Stimulated activated naive CD4-positive, alpha-beta T cell (primary cell): ENCODE measurements at places on chromosomes 11 and 22.

GRCh38 chr11:124211321-124211720 is 28.2 kb downstream of the OR10D3 start:
- DNase-seq = no peak

DNA sequence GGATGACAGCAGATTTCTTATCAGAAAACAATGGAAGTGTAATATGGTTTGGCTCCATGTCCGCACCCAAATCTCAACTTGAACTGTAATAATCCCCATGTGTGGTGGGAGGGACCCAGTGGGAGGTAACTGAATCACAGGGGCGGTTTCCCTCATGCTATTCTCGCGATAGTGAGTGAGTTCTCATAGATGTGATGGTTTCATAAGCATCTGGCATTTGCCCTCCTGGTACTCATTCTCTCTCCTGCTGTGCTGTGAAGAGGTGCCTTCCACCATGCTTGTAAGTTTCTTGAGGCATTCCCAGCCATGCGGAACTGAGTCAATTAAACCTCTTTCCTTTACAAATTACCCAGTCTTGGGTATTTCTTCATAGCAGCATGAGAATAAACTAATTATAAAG is 81.0 kb upstream of the SCUBE2 start:
- DNase-seq = no peak

DNA sequence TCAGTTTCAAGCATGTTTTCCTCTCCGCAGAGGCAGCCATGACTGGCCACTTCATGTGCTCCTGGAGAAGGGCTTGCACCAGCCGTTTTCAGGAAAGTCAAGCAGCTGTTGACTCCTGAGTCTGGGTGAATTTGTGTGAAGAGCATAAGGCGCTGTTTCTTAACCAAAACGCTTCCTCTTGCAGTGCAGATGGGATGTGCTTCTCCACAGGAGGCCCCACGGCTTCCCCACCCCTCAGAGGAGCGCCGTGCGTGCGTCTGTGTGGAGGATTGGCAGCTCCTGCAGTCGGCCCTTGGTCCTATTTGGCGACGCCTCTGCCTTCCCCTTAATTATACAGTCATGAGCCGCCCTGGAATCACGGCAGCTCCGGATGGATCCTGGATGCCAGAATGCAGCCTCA is 54.1 kb upstream of the B3GAT1 start:
- no peak for DNase-seq

- no peak for DNase-seq
These were observed 53.1 kb downstream of the FBXO7 start for GRCh38 chr22:32527756-32528155.

- no peak for DNase-seq
These were observed 2082.1 kb upstream of the RAG2 start for GRCh38 chr11:38680166-38680565.

GRCh38 chr11:2480874-2481220 is 36.0 kb downstream of the KCNQ1 start:
- DNase-seq = no peak

DNA sequence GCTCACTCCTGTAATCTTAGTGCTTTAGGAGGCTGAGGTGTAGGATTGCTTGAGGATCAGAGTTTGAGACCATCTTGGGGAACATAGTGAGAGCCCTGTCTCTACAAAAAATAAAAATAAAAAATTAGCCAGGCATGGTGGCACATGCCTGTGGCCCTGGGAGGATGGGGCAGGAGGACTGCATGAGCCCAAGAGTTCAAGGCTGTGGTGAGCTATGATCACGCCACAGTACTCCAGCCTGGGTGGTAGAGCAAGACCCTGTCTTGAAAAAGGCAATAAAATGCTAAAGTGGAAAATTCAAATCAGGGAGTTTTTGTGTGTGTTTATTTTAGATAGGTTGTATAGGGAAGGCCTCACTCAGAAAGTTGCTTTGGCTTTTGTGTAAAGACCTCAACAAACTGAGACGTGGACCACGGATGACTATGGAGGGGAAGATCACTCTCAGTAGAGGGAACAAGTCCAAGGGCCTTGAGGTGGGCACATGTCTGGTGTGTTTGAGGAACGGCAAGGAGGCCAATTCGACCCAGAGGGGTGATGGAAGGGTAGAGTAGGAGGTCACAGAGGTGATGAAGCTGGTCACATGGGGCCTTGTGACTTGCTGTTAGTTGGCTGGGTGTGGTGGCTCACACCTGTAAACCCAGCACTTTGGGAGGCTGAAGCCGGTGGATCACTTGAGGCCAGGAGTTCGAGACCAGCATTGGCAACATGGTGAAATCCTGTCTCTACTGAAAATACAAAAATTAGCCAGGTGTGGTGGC is 35.7 kb downstream of the WEE1 start:
- no peak for DNase-seq

DNA sequence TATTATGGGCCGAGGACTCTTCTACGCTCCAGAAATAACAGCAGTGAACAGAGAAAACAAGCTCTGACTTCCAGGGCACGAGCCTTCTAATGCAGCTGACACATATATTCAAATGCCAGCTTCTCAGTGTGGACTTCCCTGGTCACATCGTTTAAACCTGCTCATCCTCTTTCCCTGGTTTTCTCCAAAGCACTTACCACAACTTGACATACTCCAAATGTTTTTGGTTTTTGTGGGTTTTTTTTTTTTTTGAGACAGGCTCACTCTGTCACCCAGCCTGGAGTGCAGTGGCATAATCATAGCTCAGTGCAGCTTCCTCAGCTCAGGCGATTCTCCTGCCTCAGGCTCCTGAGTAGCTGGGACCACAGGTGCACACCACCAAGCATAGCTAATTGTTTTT is 105.5 kb downstream of the MICAL3 start:
- DNase-seq = no peak

GRCh38 chr11:100687630-100688395 is 725 bp downstream of the ARHGAP42 start:
- no peak for DNase-seq

- DNase-seq = no peak
These were observed 552.9 kb downstream of the NTM start for GRCh38 chr11:131923309-131923708.

DNA sequence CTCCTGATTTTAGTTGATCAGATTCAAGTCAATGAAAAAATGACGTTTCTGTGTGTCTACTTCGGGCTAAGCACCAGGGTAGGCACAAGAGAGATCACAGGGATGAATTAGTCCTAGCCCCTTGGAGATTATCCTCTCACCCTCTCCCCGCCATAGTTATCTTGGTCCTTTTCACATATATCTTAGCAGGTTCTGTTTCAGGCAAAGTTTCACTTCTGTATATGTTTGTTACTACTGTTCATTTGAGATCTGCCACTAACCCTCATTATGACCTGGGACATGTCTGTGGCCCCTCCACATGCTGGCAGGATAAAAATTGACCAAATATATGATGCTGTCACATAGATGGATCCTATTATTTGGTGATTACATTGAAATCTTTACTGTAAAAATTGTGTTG is 186.1 kb downstream of the AASDHPPT start:
- DNase-seq = no peak

GRCh38 chr11:85800595-85801342 is 10.2 kb downstream of the SYTL2 start:
- no peak for DNase-seq

DNA sequence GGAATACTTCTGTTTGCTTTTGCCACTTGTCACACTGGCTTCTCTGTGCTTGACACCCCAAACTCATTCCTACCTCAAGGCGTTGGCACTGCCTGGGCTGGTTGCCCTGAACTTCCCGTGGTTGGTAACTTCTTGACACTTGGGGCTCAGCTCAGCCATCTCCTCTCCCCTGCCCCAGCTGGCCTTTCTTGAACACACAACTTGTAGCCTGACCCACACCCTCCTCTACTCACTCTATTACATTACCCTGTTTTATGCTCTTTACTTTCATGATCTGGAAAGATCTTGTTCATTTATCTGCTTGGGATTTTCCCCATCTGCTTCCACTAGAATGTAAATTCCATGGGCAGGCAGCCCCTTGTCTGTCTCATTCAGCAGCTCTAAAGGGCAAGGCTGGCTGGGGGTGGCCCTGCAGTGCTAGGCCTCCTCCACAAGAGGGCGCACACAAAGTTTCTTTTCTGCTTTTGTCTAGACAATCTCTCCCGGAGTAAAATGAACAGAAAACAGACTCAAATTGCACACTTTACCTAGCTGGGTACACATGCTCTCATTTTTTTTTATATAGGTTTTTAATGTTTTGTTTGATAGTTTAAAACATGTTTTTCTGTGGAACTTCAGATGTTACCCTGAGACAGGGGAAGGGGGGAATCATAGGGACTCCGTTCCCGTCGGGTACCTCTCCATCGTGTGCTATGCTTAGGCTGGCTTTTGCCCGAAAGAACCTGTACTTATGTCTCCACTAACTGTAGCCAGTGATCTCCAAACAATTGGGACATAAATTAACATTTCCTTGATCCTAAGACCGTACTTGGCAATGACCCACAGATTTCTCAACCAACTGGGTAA is 16.4 kb upstream of the MRGPRX2 start:
- peak; percentile 24 for DNase-seq

DNA sequence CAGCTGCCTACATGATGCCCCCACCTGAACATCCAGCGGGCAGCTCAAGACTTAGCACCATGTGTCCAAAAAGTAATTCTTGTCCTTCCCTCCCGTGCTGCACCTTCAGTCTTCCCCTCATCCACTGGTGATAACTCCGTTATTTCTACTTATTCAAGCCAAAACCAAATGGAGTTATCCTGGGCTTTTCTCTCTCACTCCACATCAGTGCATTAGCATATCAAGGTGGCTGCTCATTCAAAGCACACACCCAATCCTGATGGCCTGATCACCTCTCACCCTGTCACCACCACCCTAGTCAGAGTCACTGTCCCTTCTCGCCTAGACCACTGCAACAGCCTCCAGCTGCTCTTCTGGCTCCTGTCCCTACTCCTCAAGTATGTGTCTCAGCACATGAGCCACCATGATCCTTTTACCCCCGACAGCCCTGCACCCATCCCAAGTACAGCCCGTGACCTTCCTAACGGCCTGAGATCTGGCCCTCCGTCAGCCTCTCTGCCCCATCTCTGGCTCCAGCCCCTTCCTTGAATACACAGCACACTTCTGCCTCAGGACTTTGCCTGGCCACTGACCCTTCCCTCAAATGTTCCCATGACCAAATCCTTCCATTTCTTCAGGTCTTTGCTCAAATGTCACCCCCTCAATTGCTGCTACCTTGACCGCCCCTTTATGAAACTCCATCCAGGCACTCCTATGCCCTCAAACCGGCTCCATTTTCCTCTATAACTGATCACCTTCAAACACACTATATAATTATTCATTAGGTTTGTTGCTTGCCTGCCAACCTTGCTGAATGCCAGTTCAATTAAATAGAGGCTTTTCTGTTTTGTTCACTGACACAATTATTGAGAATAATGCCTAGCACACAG is 19.7 kb upstream of the SLC25A1 start:
- no peak for DNase-seq

DNA sequence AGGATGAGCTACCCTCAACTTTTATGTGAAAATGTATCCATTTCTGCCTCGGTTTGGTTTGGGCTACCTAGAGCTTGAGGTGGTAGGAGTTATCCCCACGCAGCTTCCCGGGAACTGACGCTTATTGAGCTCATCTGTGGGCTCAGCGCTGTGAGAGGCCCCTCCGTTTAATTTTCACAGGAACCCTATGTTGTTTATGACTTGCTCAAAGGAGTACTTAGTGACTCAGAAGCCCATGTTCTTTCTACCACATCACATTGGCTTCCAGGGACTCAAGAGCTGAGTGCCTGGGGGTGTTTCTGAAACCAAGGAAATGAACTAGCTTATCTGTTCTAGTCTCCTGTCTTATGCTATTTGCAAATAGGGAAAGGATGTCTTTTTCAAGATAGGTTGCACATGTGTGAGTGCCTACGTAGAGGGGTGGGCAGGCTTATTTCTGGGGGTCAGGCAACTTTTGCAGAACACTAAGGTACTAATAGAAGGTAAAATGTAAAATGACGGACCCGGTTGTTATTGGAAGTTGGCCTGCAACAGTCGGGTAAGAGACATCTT is 40.5 kb downstream of the MICAL2 start:
- no peak for DNase-seq

- DNase-seq = no peak
These were observed 48.5 kb downstream of the ZNF280B start for GRCh38 chr22:22460060-22460459.

DNA sequence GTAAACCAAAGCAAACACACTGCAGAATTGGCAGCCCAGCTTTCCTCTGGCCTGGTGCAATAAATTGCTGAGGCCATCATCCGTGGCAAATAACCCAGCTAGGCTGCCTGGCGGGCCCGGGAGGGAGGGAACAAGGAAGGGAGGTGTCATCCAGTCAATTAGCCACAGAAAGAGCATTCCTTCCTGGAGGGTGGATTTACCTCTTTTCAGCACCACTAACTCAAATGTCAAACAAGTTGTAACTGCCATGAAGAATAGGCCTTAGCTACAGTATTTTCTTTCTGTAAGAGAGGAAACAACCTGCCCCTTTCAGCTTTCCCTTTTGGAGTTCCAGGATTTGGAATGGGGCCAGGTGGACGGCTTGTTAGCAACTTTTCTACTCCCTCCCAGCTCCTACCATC is 163.8 kb upstream of the BDNF start:
- DNase-seq = no peak
